ENCODE measurements at places on chromosomes 2 and 18.
A peak's percentile ranks its signal among the peaks of the same experiment; 100 is the strongest.

- no peak for DNase-seq
These were observed 2.0 kb downstream of the GIGYF2 start for GRCh38 chr2:232699110-232699509.

GRCh38 chr2:41610501-41611190, 437.2 kb upstream of the PKDCC start:
- no peak for DNase-seq

DNA sequence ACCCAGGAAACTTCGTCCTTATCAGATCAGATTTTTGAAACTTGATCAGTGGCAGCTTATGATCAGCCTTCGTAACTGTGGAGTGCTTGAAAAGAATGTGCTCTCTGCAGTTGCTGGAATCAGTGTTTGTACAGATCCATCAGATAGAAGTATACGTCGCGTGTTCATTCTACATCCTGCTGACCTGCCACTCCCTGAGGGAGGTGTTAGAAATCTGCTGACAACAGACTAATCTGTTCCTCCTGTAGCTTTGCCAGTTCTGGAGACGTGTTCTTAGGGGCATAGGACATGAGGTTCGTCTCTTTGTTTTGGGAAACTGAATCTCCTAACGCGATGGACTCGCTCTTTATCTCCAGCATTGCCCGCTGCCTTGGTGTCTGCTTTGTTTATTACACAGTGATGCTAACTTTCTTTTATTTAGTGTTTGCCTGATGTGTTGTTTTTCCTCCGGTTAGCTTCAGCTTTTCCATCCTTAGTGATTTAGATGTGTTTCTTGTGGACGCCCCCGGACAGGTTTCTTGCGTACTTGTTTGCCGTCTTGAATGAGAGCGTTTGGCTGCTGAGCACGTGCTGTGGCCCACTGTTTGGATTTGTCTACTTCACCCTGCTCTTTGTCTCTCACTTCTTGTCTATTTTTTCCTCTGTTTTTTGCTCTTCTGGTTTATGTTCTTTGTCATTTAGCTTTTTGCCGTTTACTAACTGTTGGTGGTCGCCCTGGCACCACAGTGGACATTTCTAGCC, 17.4 kb upstream of the GAL3ST2 start:
- no peak for DNase-seq

DNA sequence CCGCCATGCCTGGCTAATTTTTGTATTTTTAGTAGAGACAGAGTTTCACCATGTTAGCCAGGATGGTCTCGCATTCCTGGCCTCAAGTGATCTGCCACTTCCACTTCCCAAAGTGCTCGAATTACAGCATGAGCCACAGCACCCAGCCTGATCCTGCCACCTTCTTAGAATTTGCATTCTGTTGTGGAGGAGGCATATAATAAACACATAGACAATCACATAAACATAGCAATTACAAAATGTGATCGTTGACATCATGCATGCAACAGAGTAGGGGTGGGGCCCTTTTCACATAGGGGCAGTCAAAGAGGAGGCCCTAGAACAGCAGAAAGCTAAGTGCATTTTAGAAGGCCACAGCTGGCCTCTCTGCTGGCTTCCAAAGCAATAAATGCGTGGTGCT, 39.9 kb upstream of the TSPYL6 start:
- no peak for DNase-seq

GRCh38 chr2:138329591-138329990, 172.0 kb upstream of the SPOPL start:
- no peak for DNase-seq

- peak; percentile 31 for DNase-seq
These were observed 15.0 kb upstream of the ELOA2 start for GRCh38 chr18:47050468-47050867.

DNA sequence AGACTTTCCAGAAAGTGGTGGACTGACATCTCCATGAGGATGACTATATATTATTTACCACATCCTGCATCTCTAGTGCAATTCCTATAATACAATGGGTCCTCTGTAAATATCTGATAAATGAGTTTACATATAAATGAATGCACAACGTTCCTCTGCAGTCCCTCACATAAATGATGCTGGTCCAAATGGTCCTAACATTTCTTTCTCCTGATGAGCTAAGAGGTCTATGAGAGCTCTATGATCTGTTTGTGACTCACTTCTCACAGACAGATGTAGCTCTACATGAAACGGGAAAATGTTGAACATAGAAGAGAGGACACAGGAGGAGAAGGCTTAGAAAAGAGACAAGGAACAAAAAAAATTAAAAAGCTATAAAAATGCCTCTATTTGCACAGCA, 201.2 kb upstream of the PIK3C3 start:
- DNase-seq: no peak

DNA sequence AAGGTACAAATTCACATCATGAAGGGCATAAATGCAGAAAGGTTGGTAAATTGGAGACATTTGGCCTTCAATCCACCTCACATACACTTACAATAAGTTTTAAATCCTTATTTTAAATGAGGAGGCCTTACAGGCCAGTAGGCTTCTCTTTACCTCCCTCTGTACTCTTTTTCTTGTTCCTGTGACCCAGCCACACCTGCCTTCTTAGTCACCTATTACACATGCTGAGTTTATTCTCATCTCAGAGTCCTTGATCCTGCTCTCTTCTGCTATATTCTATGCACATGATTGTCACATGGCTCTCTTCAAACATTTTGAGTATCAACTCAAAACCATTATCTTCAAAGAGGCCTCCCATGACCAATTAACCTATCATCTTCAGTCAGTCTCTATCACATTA, 491.5 kb downstream of the SATB2 start:
- no peak for DNase-seq

GRCh38 chr2:54402350-54402749, 53.8 kb upstream of the SPTBN1 start:
- DNase-seq: no peak

DNA sequence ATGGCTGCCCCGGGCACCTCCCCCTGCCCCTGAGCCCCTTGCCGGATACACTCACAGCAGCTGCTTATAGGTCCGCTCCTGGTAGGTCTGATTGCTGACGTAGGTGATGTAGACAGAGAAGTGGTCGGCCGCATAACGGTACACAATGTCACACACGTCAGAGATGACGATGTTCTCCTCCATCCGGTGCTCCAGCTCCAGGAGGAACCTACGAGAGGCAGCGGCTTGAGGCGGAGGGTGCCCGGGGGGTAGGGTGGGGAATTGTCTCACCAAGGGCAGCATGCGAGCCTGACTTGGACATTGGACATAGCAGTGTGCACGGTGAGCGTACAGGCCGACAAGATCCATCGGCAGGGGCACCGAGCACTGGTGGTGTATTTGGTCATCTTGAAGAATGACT, 22.8 kb downstream of the SNORC start:
- DNase-seq: no peak

DNA sequence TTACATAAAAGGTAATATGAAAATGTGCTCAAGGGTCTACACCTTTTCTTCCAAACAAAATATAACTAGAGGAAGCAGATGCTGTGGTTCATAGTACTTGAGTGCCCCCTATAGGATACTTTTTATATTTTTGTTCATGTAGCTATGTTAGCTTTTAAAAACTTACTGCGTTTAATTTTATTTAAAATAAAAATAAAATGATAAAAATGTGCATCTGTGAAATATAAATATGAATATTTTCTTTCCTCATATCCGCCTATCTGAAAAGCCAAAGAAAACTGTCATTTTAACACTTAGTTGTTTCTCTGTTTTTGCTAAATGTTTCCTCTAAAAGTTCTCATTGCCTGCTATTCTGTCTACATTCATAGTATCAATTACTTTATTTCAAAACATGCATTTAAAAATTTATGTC, 9.6 kb upstream of the LRP1B start:
- no peak for DNase-seq

- DNase-seq: no peak
These were observed 9.7 kb downstream of the PROKR1 start for GRCh38 chr2:68653034-68653433.
